Aorta (tissue), 5 donors: ENCODE measurements at places on chromosomes 3 and 15. TPM values are rescaled to one million over a fixed set of nuclear protein-coding genes. Genes with fewer than 3 reads are reported as not detected.

Gene LRTM1
- not detected for total RNA-seq

DNA sequence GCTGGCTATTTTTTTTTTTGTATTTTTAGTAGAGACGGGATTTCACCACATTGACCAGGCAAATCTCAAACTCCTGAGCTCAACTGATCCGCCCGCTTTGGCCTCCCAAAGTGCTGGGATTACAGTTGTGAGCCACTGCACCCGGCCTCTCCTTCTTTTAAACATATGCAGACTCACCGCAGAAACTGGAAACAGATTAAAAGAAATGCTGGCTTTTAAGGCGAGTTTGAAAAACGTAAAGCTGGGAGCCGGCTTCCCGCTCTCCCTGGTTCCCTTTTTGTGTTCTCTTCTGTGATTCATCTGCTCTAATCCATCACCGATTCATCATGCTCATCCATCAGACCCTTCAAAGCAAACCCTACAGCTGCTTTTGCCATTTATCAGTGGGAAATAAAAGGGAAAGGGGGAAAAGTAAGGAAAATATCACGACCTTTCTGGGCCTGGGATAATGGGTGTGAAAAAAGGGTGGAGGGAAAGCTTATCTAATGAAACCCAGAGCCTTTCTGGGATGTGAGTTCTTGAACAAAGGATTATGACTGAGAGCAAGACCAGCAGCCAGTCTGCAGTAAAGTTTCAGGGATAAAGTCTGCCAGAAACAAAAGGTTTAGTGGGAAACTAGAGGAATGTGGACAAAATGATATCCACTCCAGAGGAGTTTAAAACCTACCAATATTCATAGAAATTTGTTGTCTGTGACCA, 92.3 kb upstream of the LRIG1 start:
- no peak for DNase-seq

- no peak for DNase-seq
These were observed 15.9 kb downstream of the SLC49A4 start for GRCh38 chr3:122810734-122811133.

DNA sequence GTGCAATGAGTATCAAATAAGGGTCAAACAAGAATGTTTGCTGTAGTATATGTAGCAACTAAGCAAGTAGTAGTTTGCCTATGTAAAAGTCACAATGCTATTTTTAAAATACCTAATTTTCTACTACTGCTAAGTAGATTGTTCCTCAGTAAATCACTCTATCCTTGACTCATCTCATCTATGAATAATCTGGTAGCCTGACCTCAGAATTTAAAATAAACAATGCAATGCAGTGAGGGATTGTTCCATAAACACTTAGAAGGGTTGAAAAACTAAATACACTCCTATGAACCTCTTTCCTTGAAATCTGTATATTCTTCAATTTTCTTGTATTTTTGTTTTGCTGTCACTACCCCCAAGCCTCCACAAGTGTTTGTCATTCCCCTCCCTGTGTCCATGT, 253.3 kb downstream of the TBC1D5 start:
- no peak for DNase-seq

GRCh38 chr3:132265028-132265427, 52.2 kb upstream of the ACP3 start:
- DNase-seq, result no peak

Gene TLR9
- 0.42 TPM for total RNA-seq

DNA sequence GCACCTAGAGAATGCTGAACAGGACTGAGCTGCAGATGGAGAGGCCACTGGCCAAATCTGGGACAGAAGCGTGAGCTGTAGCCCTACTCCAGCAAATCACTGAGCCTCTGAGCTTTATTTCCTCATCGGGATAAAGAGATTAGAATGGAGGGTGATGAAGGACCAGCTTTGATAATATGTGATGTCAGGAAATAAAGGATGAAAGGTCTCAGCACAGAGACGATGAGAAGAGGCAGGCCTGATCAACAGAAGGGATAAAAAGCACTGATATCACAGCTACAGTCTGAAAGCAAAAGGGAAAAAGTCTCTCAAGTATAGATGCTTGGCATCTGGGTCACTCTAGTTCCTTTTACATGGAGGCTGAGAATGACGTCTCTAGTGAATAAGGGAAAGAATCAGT, 70.0 kb downstream of the DHX30 start:
- DNase-seq, result no peak

Gene GUCA1C
- total RNA-seq, result not detected

DNA sequence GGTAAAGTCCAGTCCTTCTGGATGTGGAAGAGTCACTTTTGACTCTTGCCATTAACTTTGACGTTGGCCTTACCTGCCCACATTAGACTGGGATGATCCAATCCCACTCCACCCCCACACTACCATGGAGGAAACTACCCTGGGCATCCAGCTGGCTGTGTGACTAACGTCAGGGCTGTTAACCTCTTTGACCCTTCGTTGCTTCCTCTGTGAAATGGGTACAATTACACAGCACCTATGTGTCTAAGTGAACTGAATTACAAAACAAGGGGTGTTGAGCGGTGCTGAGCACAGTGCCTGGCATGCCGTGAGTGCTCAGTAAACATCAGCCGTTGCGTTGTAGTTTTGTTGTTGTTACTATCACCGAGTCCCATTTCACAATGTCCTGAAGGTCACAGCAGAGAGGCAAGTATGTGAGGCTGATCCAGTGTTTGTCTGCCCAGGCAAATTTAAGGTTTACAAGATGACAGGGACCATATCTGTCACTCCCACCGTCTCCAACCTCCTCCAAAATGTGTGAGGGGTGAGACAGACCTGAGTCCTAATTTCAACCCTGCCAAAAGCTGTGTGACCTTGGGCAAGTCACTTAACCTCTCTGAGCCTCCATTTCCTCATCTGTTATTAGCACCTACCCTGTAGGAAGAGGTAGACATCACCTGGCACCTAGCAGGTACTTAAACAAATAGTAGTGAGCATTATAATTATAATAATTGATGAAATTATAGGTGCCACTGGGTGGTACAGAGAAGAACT, 20.9 kb downstream of the WNT7A start:
- peak; percentile 26 for DNase-seq

DNA sequence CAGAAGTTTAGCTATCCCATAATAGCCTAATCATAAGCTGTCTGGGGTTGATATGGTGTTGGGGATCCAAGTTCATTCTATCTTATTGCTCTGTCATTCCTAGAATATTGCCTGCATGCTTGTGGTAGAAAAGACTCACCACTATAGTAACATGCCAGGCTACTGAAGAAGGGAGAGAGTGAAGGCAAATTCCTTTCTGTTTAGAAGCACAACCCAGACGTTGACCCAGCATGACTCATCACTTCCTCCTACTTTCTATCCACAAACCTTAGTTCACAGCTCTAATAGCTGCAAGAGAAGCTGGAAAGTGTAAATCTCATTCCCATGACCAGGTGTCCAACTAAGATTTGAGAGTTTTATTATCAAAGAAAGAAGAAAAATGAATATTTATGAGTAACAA, 57.8 kb upstream of the NMD3 start:
- no peak for DNase-seq

Gene CCRL2
- total RNA-seq, result 5.1 TPM

Gene GCSAM
- total RNA-seq, result not detected

Gene ADCY5
- 72.7 TPM for total RNA-seq

GRCh38 chr15:65054333-65055200, 9.4 kb downstream of the SLC51B start:
- DNase-seq, result peak; percentile 91

DNA sequence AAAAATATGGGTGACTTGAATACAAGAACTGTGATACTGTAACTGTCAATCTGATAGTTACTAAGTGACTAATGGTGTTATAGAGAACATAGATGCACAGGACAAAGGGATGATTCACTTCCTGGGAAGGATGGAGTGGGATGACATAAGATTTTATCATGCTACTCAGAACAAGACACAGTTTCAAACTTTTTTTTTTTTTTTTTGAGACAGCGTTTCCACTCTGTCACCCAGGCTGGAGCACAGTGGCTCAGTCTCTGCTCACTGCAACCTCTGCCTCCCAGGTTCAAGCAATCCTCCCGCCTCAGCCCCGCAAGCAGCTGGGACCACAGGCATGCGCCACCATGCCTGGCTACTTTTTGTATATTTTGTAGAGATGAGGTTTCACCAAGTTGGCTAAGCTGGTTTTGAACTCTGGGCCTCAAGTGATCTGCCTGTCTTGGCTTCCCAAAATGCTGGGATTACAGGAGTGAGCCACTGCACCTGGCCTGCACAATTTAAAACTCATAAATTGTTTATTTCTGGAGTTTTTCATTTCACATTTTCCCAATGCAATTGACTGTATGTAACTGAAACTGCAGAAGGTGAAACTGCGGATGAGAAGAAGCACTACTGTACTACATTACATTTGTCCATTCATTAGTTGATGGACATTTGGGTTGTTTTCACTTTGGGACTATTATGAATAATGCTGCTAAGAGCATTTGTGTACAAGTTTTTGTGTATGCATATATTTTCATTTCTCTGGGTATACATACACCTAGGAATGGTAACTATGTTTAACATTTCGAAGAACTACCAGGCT, 40.6 kb downstream of the ADIPOQ start:
- no peak for DNase-seq

Gene COL6A5
- total RNA-seq, result not detected

DNA sequence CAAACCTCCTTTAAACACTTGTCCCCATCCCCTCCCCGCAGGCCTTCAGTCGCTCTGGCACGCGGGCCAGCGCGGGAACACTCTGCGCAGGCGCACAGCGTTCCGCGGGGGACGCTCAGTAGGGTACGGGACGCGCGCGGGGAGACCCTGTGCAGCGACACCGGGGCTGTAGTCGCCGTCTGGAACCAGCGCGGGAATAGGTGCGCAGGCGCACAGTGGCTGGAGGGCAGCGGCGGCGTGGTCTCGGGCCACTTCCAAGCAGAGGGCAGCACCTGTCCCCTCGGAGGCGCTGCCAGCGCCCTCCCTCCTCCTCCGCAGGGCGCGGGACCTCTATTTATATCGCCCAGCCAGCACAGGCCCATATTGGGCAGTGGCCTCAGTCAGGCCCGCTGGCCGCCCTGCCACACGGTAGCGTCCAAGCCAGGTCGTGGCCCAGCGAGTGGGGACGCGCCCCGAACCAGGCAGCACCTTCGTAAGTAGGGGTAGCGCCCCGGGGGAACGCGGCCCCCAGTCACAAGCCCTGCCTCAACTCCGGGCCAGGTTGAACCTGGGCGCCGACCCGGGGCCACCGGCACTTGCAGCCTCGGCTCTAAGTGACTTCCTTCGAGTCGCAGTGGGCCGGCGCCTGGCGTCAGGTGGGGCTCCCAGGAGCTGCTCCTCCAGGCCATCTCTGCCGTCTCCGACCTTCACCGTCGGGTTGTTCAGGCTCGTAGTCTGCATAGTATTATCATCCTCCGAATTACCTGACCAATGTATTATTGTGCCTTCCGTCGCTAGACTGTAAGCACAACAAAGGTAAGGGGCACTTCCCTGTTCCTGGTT, at the start of gene KBTBD12:
Gene KBTBD12, plus strand, starts transcription at position 118 of the 822 bp plus-strand sequence. CDS start 7,830 bp downstream, outside the sequence.
- peak; percentile 70 for DNase-seq

Gene GABRR3
- not detected for total RNA-seq

Gene PDIA5
- total RNA-seq, result 38.4 TPM

GRCh38 chr15:85097725-85098124, 116.1 kb downstream of the PDE8A start:
- DNase-seq, result no peak

Gene MLH1
- 26.0 TPM for total RNA-seq

Gene AMIGO3
- not detected for total RNA-seq
